Caudate nucleus (tissue), 63 donors: ENCODE measurements at places on chromosomes 1 and 21.

GRCh38 chr1:204070895-204071294, 2.0 kb upstream of the SOX13 start:
- DNase-seq, result no peak

GRCh38 chr1:71015745-71016144, 31.9 kb downstream of the PTGER3 start:
- no peak for DNase-seq

DNA sequence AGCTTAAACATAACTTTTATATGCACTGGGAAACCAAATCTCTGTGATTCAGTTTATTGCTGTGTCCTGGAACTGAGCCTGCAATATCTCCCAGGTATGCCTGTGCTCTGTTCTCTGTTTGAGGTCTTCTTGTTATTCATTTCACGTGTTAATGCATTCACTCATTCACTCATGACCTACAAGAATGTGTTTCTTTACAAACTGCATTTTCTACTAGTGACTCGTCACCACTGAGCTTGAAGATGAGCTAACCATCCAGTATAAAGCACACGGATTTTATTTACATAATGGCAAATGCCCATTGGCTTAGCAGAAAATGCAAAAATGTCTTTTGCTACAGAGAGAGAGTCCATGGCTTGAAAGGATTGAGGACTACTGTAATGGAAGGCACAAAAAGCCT, 75.0 kb upstream of the DUSP10 start:
- DNase-seq, result no peak

- DNase-seq, result no peak
These were observed 370.5 kb upstream of the VAMP3 start for GRCh38 chr1:7400566-7400965.

DNA sequence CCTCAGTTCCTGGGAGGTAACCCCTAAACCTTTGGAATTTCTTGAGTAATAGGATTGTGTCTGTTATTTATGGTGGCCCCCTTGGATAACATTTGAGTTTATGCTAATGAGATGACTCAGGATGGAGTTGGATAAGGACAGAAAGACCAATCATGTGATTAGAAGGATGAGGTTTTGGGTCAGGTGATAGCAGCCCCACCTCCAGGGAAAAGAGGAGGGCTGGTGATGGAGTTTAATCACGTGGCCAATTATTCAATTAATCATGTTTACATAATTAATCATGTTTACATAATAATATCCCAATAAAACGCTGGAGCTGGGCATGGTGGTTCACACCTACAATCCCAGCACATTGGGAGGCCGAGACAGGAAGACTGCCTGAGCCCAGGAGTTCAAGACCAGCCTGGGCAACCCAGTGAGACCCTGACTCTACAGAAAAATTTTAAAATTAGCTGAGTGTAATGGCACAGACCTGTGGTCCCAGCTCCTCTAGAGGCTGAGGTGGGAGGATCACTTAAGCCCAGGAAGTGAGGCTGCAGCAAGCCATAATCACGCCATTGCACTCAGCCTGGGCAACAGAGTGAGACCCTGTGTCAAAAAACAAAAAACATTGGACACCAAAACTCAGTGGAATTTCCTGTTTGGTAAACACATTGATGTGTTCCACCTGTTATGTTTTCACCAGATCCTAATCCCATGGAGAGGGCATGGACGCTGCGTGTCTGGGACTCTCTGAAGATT, 73.3 kb downstream of the NUP210L start:
- DNase-seq, result no peak

GRCh38 chr1:199163267-199163666, 524.4 kb downstream of the PTPRC start:
- no peak for DNase-seq

GRCh38 chr1:117364240-117364639, 3.0 kb upstream of the MAN1A2 start:
- no peak for DNase-seq

GRCh38 chr1:237542525-237543418, 347.9 kb downstream of the ZP4 start:
- DNase-seq, result no peak

- DNase-seq, result peak; percentile 26
These were observed 534 bp downstream of the C1orf56 start for GRCh38 chr1:151047925-151048644.

GRCh38 chr1:8023995-8024313, 2.2 kb downstream of the ERRFI1 start:
- no peak for DNase-seq

GRCh38 chr1:212479188-212479587, 46.5 kb downstream of the NENF start:
- no peak for DNase-seq

DNA sequence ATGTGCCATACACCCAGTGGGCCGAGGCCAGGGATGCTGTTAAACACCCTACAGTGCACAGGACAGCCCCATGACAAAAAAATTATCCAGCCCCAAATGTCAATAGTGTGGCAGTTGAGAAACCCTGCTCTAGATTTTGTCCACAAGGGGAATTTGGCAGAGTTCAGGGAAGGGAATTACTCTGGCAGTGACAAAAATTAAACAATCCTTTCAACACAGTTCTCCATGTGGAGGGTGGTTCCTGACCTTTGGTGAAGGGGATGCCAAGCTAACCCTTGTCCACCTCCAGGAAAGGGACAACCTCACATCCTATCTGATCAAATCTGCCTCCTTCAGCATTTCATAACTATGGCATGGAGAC, 28.4 kb upstream of the CD84 start:
- no peak for DNase-seq

- no peak for DNase-seq
These were observed 99.5 kb downstream of the CLIC6 start for GRCh38 chr21:34768326-34768725.

- DNase-seq, result no peak
These were observed 144.0 kb downstream of the FMN2 start for GRCh38 chr1:240235521-240236288.

DNA sequence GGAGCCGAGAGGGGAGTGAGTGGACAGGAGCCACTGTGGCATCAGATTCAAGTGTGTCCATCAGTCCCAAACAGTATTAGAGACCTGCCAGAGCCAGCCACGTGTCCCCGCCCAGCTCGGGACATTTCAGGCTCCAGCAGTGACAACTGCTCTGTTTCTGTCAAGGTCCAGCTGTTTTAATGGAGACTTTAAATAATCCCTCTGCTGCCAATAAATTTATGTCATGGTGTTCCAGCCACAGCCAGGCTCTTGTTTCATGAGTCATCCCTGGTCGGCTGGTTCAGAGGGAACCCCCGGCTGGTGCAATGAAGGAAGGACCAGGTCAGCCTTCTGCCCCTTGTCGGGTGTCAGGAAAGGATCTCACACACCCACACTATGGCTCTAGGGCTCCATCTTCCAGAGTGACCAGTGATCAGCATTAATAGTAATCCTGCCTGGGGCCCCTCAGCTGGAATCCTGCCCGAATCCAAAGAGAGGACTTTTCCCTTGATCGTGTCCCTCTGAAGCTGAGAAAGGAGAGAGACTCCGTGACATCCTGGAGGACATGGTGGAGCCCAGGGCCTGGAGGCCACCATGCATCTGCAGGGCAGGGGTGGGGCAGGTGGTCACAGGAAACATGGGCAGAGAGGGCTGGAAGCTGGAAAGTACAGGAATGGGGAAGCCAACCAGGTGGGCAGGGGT, 197.3 kb downstream of the MATN1 start:
- no peak for DNase-seq

GRCh38 chr1:41745022-41745421, 173.7 kb downstream of the HIVEP3 start:
- DNase-seq, result no peak

DNA sequence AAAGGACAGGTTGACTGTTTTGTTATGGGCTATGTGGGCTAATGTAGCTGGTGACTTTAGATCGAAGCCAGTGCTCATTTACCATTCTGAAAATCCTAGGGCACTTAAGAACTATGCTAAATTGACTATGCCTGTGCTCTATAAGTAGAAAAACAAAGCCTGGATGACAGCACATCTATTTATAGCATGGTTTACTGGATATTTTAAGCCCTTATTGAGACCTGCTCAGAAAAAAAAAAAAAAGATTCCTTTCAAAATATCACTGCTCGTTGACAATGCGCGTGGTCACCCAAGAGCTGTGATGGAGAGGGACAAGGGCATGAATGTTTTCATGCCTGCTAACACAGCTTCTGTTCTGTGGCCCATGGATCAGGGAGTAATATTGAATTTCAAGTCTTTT, 48.1 kb downstream of the CAMSAP2 start:
- no peak for DNase-seq

DNA sequence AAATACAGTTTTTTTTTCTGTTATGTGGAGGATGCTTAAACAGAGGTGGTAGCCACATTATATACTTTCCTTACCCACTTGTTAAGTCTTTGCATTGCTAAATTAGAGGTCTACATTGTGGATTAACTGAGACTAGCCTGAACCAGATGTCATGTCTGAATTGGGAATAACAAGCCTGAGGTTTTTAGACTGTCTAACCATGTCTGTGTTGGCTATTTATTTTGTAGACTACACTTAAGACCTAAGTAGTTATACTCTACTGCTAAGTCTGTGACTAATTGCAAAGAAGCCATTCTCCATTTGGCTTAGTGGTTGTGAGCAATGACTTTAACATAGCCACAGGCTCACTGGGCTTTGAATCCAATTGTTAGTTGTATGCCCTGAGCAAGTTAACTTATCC, 45.4 kb downstream of the CDC14A start:
- DNase-seq, result no peak

GRCh38 chr1:222093518-222093917, 351.6 kb upstream of the DUSP10 start:
- DNase-seq, result no peak
